Stimulated activated CD8-positive, alpha-beta memory T cell treated with anti-CD3 and anti-CD28 coated beads, Interleukin-7, amount 100 ng/mL, for 24 hours (primary cell): ENCODE measurements at places on chromosomes 6 and 20.

DNA sequence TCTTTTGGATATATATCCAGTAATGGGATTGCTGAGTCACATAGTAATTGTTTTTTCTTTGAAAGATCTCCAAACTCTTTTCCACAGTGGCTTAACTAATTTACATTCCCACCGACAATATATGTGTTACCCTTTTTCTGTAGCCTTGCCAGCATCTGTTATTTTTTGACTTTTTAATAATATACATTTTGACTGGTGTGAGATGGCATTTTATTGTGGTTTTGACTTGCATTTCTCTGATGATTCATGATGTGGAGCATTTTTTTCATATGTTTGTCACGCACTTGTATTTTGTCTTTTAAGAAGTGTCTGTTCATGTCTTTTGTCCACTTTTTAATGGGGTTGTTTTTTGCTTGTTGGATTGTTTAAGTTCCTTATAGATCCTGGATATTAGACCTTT, 58.9 kb upstream of the OPRM1 start:
- DNase-seq = no peak

- DNase-seq = no peak
These were observed 38.7 kb downstream of the IGF2R start for GRCh38 chr6:160007611-160008010.

GRCh38 chr20:58755766-58756449, 63.3 kb downstream of the NPEPL1 start:
- DNase-seq = no peak

DNA sequence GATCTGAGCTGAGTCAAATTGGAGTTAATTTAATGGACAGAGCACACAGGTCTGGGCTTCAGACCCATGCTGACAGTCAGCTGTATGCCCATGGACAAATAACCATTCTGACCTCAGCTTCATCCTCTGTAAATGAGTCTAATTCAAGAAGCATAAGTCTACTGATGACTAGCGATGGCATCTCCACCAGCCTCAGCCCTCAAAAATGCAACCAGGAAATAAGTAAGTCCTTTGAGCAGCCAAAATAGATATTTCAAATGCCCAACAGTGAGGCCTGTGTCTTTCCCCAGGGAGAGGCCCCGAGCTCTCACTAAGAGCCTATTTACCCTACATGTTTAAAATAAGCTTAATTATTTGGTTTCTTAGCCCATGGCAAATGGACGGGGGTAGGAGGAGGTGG, 114.2 kb upstream of the MTHFD1L start:
- DNase-seq = no peak

- no peak for DNase-seq
These were observed 47.2 kb downstream of the DUSP22 start for GRCh38 chr6:339480-339879.

DNA sequence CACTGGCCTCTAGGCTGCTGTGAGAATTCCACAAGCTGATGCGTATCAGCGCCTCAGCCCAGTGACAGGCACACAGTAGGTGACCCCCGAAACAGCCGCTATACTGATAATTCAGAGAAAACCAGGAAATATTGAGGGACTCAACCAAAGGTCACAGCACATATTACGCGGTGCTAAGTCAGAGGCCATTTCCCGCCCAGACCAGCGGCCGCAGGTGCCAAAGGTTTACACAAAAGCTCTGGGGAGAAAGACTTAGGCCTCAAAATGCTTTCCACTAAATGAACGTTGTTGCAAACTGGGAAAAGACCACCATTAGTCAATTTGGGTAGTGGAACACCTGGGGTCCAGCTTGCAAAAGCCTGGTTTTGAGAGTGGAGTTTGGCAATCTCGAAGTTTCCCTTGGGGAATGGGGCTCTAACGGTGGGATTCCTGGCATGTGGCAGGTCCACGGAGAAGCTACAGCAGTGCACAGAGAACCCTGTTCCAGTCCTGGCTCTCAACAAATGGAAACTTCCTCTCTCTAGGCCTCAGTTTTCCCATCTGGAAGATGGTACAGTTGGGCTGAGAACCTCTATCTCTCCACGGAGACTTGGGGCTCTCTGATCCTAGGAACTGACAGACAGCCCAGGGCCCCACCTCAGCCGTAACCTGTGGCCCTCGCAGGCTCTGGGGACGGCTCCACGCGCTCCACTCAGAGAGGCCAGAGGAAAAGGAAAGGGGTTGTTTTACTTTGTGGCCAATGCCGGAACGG, 4.7 kb downstream of the NOL4L start:
- no peak for DNase-seq

- DNase-seq = no peak
These were observed 19.4 kb downstream of the SAMD3 start for GRCh38 chr6:130203370-130203769.

DNA sequence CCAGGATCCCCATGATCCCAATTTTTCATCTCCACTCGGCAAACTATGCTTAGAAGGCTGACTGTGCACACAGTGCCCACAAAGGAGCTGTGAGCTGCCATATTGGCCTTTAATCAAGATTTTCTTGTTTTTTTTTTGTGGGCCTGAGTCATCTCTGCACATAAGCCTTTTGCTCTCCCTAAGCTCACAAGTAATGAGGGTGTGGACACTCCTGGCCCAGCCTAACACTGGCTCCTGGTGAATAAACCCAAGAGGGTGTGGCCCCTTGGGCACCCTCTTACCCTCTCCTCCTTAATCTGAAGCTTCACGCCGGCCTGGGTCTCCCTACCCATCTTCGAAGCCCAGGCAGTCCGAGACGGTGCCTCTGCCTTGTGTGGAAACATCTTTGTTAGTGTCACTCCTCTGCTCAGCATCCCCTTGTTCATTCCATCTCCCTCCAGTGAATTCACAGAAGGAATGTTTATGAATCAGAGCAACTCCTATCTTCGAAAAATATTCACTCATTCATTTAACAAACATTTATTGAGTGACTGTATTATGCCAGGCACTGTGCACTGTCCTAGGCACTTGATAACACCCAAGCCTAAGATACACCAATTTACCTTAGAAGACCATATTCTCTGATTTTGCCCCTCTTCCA, 22.2 kb upstream of the MRPS10 start:
- DNase-seq = no peak

DNA sequence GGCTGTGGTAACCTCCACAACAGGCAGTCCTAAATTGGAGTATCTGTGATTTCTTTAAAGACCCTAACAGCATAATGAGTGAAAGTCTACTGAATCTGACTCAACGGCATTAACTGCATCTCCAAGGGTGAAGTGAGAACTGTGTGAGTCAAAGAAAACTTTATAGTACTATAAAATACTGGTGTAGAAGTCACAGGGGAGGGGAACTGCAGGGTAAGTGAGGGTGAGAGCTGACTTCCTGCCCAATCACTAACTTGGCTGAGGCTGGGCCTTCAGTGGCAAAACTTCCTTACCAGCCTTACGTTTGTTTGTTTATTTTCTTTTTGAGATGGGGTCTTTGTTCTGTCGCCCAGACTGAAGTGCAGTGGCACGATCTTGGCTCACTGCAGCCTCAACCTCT, 109.8 kb downstream of the PTPRK start:
- no peak for DNase-seq

- no peak for DNase-seq
These were observed 74.4 kb downstream of the NOL4L start for GRCh38 chr20:32510601-32511357.

GRCh38 chr6:161409353-161409752, 135.5 kb upstream of the AGPAT4 start:
- DNase-seq = no peak

GRCh38 chr6:53258076-53258773, 90.5 kb downstream of the ELOVL5 start:
- no peak for DNase-seq

DNA sequence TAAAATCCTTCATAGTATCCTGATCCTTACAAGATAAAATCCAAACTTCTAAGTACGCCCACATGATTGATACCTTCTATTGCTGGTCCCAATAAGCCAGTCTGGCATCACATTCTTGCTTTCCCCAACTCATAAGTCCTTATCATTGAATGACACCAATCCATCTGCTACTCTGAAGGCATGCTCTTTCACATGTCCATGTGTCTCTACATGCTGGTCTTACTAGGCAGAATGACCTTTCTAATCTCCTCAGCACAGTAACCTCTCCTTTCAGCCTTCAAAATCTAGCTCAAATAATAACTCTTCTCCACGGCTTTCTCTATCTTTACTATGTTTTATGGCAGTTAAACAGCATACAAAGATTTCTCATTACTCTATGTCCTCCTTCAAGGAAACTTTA, 71.1 kb downstream of the ASCC3 start:
- no peak for DNase-seq

DNA sequence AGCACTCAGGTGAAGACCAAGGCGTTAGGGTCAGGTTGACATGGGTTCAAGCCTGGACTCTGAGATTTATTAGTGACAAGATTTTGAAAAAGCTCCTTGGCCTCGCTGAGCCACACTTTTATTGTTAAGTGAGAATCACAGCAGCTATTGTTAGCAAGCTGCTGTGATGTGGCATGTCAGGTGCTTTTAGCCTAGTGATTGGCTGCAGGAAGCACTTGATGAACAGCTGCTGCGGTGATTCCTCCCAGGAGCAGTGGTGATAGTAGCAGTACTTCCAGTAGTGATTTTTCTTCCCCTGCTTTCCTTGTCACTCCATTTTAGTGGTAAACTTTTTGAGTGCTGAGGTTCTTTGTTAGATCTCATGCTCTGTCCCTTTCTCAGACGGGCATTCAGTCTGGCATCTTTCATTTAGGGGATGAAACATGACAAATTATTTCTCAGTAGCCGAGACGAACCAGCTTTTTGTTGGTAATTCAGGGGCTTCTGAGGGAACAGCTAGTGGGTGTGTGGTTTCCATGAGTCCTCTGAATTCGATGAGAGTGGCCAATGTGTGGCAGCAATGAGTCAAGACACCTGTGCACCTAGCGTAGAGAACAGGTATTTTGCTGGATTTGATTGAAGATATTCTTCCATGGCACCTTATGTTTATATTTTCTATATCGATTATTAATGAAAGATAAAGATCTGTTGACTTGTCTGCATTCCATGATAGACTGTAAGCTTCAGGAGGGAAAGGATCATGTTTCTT, 696.7 kb downstream of the DHX35 start:
- DNase-seq = no peak

DNA sequence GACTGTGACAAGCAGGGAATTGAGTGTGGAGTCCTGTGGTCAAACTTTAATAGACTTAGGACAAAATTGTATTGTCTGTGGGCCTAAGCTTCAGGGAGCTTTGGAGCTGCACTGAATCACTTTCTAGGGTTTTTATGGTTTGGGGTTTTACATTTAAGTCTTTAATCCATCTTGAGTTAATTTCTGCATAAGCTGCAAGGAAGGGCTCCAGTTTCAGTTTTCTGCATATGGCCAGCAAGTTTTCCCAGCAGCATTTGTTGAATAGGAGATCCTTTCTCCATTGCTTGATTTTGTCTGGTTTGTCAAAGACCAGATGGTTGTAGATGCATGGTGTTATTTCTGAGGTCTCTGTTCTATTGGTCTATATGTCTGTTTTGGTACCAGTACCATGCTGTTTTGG, 113.4 kb upstream of the NXT1 start:
- DNase-seq = no peak
